ENCODE measurements at places on chromosomes 3 and 15.

DNA sequence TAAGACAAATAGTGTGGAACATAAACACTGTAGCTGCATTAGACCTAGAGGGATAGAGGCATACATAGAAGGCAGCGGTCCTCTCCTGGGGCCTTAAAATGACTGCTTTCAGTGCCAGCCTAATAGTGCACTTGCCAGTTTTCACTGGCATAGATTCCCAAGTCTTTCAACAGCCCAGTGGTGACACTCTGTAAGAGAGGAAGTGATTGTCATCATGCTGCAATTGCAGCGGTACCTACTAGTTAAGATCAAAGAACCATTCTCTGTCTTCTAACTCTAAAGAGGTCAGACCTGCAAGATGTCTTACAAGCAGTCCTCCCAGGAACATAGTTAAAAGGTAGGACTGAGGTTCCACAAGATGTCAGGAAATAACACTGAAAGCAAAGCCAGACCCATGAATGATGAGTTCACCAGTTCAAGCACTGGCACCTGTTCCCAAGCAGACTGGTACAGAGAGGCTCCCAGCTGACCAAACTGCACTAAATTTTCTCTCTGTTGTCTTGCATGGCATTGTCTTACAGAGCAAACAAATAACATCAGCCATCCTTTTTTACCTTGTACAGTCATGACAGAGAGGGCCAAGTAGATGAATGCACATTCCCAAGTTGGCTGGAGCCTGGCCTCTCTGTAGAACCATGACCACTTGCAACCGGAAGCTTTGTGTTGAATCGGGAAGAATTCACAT is 100.5 kb upstream of the SKOR1 start:
- DNase-seq: no peak

DNA sequence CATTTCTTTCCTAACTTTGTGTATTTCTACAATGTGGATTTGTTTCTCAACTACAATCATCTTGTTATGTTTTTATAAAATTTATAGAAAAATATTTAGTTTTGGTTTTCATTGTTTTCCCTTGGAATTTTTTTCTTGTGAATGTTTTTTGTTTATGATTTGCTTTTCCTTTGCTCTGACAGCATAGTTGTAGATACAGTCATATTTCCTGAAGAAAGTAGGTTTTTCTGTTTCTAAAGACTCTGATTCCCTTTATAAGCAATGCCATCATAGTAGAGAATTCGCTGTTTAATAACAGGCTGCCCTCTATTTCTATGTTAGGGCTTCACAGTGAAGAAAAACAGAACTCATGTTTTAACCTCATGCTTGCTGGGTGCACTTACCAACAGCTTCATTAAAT is 482.3 kb downstream of the ZBBX start:
- no peak for DNase-seq

GRCh38 chr15:55343168-55343567 is 24.1 kb downstream of the PIGB start:
- no peak for DNase-seq

GRCh38 chr15:80550219-80550907 is 144.7 kb upstream of the ABHD17C start:
- no peak for DNase-seq

DNA sequence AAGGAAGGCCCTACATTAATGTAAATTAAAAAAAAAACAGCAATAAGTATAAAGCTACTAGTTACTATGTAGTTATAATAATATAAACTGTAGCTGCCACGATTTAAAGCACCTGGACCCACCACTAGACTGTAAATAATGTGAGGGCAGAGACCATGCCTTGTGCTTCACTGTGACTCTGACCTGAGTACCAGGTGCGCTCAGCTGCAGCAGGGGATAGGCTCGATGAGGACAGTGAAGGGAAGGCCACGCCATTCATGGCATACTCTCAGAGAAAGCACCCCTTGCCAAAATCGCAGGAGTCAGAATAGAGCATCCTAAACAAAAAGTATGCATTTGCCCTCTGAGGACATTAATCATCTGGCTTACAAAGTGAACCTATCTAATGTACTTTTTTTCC is 5.1 kb downstream of the FSTL1 start:
- DNase-seq: no peak

GRCh38 chr3:158313338-158313927 is 203.5 kb downstream of the RSRC1 start:
- no peak for DNase-seq

- DNase-seq: no peak
These were observed 130.8 kb downstream of the HCN4 start for GRCh38 chr15:73237910-73238309.

DNA sequence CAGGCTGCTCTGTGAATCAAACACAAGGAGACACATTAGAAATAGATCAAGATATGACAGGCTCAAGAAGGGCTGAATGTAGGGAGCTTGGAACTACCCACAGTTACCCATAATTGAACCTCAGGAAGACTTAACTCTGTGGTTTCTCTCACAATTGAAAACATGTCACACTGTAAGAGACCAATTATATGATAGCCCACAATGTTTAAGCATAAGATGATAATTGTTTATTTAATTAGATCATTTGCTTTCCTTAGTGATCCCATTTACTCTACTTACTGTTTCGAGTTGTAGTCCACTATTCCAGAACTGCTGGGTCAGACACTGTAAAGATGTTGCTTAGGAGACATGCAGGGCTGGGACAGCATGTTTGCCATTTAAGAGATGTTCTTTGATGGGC is 201.3 kb upstream of the RARB start:
- no peak for DNase-seq

DNA sequence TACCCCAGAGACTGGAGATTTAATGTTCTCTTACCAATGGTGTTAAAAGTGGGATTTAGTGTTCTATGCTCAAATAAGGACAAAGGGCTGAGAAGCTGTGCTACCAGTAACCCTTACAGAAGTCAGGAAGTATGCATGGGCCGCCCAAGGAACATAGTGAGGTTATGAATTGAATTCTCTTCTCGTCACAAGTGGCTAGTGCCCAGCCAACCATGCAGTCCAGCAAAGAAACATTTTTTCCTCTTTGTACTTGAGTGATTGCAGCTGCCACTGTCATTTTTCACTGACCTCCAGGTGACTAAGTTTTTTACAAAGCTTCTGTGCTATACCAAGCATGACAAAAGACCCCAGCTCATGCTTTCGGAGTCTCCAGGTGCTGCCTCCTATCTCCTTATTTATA is 110.6 kb upstream of the DCBLD2 start:
- DNase-seq: no peak

DNA sequence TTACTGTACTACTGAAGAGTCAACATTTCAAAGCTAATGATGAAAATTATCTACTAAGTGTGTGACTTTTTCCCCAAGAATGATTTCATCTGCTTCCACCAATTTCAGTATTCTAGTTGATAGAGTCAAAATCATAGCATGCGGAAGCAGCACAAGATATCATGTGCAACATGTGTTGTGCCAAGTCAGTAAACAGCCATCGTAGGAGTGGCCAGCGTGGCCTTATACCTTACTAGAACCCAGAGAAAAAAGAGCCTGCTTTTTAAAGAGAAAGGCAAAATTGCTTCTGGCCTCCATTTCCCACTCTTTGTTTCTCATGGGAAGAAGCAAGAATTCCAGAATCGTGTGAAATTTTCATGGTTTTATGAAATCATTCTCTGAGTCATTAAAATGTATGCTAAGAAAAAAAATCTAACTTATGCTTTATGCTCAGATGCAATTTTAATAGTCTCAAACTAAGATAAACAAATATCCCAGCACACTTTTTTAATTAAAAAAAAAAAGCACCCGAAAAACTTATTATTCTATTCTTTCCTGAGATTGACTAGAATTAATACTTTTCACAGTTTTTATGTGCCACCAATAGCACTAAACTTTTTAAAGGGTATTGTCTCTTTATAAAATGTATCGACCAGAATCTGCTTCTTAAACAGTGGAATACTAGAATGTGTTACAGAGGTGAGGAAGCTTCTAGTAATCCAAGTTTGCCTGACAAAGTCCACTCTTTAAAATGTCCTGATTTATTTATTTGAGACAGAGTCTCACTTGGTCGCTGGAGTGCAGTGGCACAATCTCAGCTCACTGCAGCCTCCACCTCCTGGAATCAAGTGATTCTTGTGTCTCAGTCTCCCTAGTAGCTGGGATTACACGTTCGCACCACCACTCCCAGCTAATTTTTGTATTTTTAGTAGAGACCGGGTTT is 87.3 kb downstream of the MBNL1 start:
- DNase-seq: no peak

- no peak for DNase-seq
These were observed 4.4 kb upstream of the CLDN11 start for GRCh38 chr3:170414202-170414663.

- DNase-seq: no peak
These were observed 11.8 kb upstream of the RIOX2 start for GRCh38 chr3:97983933-97984491.

- no peak for DNase-seq
These were observed 72.1 kb upstream of the RARB start for GRCh38 chr3:25355998-25356397.

DNA sequence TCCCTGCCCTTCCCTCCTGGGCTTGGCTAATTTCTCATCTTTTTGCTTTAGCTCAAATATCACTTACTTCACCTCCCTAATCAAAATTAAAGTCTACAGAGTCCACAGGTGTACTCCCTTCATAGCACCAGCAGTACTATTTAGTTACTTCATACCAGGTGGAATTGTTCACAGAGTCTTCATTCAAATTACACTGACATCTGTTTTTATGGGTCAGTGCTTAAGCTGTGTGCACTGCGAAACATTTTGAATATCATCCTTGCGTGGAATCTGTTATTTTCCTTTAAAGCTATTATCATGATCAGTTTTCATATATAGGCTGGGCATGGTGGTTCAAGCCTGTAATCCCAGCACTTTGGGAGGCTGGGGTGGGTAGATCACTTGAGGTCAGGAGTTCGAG is 2.7 kb upstream of the SERF2 start:
- DNase-seq: no peak

- no peak for DNase-seq
These were observed 28.7 kb upstream of the ZNF148 start for GRCh38 chr3:125403789-125404188.

DNA sequence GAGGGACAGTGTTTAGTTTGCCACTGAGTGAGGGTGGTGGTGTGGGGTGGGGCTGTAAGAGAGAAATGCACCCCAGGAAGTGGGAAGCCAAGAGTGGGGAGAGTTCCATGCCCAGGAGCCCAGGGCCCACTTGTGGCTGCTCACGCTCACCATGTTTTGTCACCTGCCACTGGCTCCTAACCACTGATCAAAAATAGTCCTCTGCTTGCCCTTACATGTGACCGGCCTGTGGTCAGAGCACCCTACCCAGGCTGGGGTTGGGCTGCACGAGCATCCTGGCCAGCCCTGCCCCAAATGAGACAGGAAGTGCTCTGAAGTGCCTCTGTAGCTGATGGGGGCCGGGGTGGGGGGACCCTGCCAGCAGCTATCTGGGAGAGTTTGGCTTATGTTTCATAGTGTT is 216.3 kb downstream of the RPLP1 start:
- no peak for DNase-seq

GRCh38 chr3:178284181-178284580 is 252.1 kb upstream of the KCNMB2 start:
- no peak for DNase-seq

GRCh38 chr3:42007785-42008184 is 45.9 kb upstream of the ULK4 start:
- DNase-seq: no peak

All from stimulated activated CD4-positive, alpha-beta T cell treated with anti-CD3 and anti-CD28 coated beads, Interleukin-15, amount 100 ng/mL, for 1 hour (primary cell).